K562 (cell line): ENCODE measurements at places on chromosomes 1 and 21. TPM values are rescaled to one million over a fixed set of nuclear protein-coding genes. Genes with fewer than 3 reads are reported as not detected.

DNA sequence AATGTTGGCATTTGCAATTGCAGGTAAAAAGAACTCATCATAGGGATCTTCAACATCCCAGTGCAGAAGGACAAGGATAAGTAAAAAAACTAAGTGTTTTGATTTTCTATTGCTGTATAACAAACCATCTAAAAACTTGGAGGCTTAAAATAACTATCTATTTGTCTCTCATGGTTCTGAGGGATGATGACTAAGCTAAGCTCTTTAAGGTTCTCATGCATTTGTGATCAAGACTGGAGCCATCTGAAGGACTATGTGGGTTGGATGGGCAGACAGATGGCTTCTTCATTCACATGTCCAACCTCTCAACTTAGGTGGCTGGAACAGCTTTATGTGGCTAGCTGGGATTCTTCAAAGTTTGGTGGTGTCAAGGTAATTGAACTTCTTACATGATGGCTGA is 51.5 kb downstream of the RPL5 start:
- no peaks in the 10 kb centered on the region for H3K36me3 ChIP-seq
- no peaks in the 10 kb centered on the region for H3K4me1 ChIP-seq
- no peak for DNase-seq

DNA sequence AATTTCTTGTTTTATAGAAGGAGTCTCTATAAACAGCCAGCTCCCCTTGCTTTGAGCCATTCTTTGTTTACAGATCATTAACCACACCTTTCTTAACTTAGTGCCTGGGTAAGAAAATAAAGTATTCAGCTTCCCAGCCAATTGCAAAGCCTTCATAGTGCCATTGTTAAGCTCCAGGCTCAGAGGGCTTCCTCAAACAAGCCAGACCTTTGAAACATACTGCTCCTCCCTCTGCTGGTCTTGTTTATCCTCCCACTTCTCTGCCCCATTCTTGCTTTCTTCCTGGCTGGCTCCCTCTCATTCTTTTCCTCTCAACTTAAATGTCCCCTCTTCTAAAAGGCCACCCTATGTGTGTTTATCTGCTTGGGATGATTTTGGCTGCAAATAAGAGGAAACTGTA is 319.4 kb upstream of the ST6GALNAC5 start:
- no peak for DNase-seq
- no peaks in the 10 kb centered on the region for H3K27me3 ChIP-seq
- H3K4me3 ChIP-seq: no peak overlapping the region
- H3K36me3 ChIP-seq: no peaks in the 10 kb centered on the region
- no peak overlapping the region for H3K27ac ChIP-seq

DNA sequence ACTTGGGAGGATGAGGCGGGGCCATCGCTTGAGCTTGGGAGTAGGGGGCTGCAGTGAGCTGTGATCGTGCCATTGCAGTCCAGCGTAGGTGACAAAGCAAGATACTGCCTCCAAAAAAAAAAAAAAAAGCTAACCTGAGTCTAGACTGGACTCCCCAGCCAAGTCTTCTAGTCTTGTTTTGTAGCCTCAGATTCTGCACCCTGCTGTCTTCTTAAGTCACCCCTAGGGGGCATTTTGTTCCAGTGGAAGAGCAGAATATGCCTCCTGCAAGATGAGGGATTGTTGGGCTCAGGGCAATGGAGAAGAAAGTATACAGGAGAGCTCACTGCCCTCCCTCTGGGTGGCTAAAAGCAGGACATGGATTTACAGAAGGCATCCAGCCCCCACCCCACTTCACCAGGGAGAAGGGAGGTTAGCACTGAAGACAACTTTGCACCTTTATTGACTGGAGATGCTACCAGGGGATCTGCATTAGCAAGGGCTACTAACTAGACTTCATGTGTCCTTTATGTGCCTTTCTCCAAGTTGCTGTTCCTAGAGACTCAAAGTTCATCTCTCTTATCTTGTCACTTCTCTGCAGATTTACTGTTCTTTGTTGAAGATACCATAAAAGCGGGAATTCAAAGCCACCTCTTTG is 15.3 kb upstream of the RNF187 start:
- DNase-seq: peak; percentile 68
- H3K4me3 ChIP-seq: no peak overlapping the region
- H3K4me1 ChIP-seq: peaks cover 23% of the 10 kb centered on the region

GRCh38 chr1:150409504-150410362 is 45.8 kb downstream of the RPRD2 start:
- H3K27ac ChIP-seq: no peak overlapping the region
- no peak overlapping the region for H3K4me3 ChIP-seq
- no peaks in the 10 kb centered on the region for H3K4me1 ChIP-seq
- no peak for DNase-seq

DNA sequence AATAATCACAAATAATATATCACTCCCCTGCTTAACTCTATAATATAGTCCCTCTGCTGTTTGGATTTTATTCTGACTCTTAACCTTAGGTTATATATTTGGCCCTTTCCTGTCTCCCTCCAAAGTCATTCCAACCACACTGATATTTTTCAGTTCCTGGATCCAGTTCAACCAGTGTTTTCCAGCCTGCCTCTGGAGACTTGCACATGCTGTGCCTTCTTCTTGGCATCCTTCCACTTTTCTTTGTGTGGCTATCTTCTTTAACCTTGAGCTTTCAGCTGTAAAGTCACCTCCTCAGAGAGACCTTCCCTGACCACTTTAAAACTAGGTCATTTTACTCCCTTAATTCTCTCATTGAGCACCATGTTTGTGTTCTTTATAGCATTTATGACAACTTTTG is 19.4 kb downstream of the CERS2 start:
- no peak overlapping the region for H3K4me3 ChIP-seq
- no peaks in the 10 kb centered on the region for H3K4me1 ChIP-seq
- H3K27ac ChIP-seq: no peak overlapping the region
- peaks cover 75% of the 10 kb centered on the region for H3K36me3 ChIP-seq
- H3K27me3 ChIP-seq: no peaks in the 10 kb centered on the region

GRCh38 chr1:53076165-53076564 is 14.2 kb downstream of the PODN start:
- no peaks in the 10 kb centered on the region; the same call in 2 of the 3 replicates for H3K4me1 ChIP-seq
- no peaks in the 10 kb centered on the region for H3K36me3 ChIP-seq
- H3K4me3 ChIP-seq: no peak overlapping the region
- no peak overlapping the region for H3K27ac ChIP-seq
- no peaks in the 10 kb centered on the region for H3K27me3 ChIP-seq

DNA sequence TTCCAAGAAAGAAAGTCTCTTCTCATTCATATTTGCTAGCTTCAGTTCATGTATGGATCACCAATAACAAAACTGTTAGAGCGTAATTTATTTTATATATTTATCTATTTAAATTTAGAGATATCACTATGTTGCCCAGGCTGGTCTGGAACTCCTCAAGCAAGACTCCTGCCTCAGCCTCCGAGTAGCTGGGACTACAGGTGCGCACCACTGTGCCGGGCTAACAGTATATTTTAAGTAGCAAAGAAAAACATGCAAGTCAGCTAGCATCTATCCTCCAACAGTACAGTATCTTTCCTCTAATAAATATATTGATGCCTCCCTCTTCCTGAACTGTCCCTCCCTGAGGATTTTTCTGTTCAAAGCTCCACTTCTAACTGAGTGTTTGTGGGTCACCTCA is 21.5 kb downstream of the INPP5B start:
- DNase-seq: no peak
- H3K4me1 ChIP-seq: peaks cover 42% of the 10 kb centered on the region; the same call in 2 of the 3 replicates
- peaks cover 8% of the 10 kb centered on the region; the same call in 1 of the 3 replicates for H3K36me3 ChIP-seq
- H3K4me3 ChIP-seq: no peak overlapping the region
- H3K27me3 ChIP-seq: no peaks in the 10 kb centered on the region

- DNase-seq: no peak
- H3K27ac ChIP-seq: no peak overlapping the region
- no peak overlapping the region for H3K4me3 ChIP-seq
- H3K4me1 ChIP-seq: peaks cover 15% of the 10 kb centered on the region
These were observed 2.0 kb downstream of the GPR88 start for GRCh38 chr1:100539836-100540536.

DNA sequence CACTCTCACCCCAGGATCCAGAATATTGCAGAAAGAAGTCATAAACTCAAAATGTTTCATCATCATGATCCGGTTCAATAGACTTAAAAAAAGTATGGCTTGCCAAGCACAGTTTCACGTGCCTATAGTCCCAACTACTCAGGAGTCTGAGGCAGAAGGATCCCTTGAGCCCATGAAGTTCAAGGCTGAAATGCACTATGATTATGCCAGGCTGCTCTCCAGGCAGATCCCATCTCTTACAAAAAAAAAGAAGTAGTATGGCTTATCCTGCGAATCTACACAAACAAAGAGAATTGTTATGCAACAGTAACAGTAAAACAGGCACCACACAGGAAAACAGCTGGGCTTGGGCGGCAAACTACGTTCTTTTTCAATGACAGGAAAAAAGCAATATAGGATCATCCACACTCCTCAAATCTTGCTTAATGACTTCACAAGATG is 76.2 kb downstream of the EIF4G3 start:
- H3K36me3 ChIP-seq: peaks cover 13% of the 10 kb centered on the region
- H3K4me3 ChIP-seq: no peak overlapping the region
- DNase-seq: no peak
- peaks cover 26% of the 10 kb centered on the region; the same call in 2 of the 3 replicates for H3K4me1 ChIP-seq
- H3K27ac ChIP-seq: peak overlapping the region; percentile 1; the same call in 1 of the 3 replicates

- no peaks in the 10 kb centered on the region for H3K4me1 ChIP-seq
- H3K27me3 ChIP-seq: no peaks in the 10 kb centered on the region
- H3K27ac ChIP-seq: no peak overlapping the region
- H3K4me3 ChIP-seq: no peak overlapping the region
- no peak for DNase-seq
These were observed 217.5 kb downstream of the LRRC40 start for GRCh38 chr1:69987881-69988280.

DNA sequence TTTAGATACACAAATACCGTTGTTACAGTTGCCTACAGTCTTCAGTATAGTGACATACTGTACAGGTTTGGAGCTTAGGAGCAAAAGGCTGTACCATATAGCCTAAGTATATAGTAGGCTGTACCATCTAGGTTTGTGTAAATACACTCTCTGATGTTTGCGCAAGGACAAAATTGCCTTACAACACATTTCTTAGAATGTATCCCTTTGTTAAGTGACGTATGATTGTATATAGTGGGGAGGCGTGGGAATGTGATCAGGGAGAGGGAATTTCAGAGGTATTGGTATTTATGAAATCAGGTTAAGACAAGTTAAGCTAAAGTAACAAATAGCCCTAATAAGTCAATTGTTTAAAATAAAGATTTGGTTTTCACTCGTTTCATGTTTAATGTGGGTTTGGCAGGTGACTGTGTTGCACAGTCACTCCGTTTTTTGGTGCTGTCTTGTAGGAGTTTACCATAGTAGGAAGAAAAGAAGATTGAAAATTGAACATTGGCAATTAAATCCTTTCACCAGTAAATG is 2.7 kb downstream of the GORAB start:
- no peaks in the 10 kb centered on the region for H3K4me1 ChIP-seq
- peaks cover 17% of the 10 kb centered on the region; the same call in 1 of the 3 replicates for H3K36me3 ChIP-seq
- no peak overlapping the region for H3K4me3 ChIP-seq
- H3K27ac ChIP-seq: no peak overlapping the region
- no peaks in the 10 kb centered on the region for H3K27me3 ChIP-seq
- no peak for DNase-seq

DNA sequence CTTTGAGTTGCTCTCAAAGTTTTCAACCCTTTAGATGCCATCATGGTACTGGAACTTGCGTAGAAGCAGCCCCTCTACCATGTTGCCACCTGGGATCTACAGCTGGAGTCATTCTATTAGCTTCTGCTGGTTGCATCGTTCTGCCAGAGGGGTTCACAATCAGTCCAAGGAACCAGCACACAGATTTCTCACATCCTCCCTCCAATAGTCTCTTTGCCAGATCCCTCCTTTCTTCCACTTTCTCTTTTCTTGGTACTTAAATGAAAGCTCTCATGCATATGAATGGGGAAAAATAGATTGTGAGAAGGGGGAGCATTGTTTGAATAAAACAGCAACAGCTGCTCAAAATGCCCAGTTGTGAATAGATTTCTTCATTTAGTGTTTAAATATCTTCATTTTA is 4.2 kb upstream of the C8A start:
- H3K4me1 ChIP-seq: no peaks in the 10 kb centered on the region
- H3K36me3 ChIP-seq: no peaks in the 10 kb centered on the region
- no peak overlapping the region for H3K27ac ChIP-seq

- H3K36me3 ChIP-seq: no peaks in the 10 kb centered on the region
- no peak overlapping the region for H3K4me3 ChIP-seq
- H3K27ac ChIP-seq: no peak overlapping the region
- H3K27me3 ChIP-seq: no peaks in the 10 kb centered on the region
- H3K4me1 ChIP-seq: no peaks in the 10 kb centered on the region
- peak; percentile 55 for DNase-seq
These were observed 101.2 kb downstream of the AKT3 start for GRCh38 chr1:243748706-243749283.

GRCh38 chr1:66938613-66939012 is 13.8 kb downstream of the MIER1 start:
- H3K4me3 ChIP-seq: no peak overlapping the region
- peak overlapping the region; percentile 36; the same call in 1 of the 3 replicates for H3K27ac ChIP-seq
- peaks cover 19% of the 10 kb centered on the region for H3K4me1 ChIP-seq
- DNase-seq: no peak
- H3K27me3 ChIP-seq: no peaks in the 10 kb centered on the region

DNA sequence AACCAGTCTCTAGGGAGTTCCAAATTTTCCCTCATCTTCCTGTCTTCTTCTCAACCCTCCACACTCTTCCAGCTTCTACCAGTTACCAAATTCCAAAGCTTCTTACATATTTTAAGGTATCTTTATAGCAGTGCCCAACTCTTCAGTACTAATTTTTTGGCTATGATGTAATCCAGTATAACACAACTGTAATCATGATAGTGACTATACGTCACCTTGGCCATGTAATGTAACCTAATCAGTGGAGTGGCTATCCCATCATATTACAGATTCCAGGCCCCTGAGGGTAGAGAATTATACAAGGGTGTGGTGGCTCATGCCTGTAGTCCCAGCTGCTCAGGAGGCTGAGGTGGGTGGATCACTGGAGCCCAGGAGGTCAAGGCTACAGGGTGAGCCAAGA is 143.2 kb downstream of the CLEC20A start:
- no peak overlapping the region for H3K4me3 ChIP-seq
- no peaks in the 10 kb centered on the region for H3K36me3 ChIP-seq
- DNase-seq: no peak
- H3K4me1 ChIP-seq: no peaks in the 10 kb centered on the region
- H3K27ac ChIP-seq: no peak overlapping the region

Gene SPRR5
- total RNA-seq: not detected in 2 replicates

Gene AXDND1
- total RNA-seq: not detected in 2 replicates

Gene TMIGD3
- 0.13 TPM in 1 of 2 replicates, not detected in the other for total RNA-seq

Gene GREM2
- total RNA-seq: 0.07 TPM in 1 of 2 replicates, not detected in the other

Gene CCDC30
- total RNA-seq: 0.76 and 0.91 TPM in 2 replicates

Gene OPTC
- total RNA-seq: not detected in 2 replicates

Gene EPS8L3
- total RNA-seq: 0.42 and 0.51 TPM in 2 replicates

Gene RASAL2
- 1.0 and 1.3 TPM in 2 replicates for total RNA-seq

Gene CFAP141
- total RNA-seq: not detected in 2 replicates

Gene ALX3
- total RNA-seq: not detected in 2 replicates
